Suppressor macrophage treated with lipopolysaccharide for 1 hour (primary cell): ENCODE measurements at places on chromosomes 3 and 15.

DNA sequence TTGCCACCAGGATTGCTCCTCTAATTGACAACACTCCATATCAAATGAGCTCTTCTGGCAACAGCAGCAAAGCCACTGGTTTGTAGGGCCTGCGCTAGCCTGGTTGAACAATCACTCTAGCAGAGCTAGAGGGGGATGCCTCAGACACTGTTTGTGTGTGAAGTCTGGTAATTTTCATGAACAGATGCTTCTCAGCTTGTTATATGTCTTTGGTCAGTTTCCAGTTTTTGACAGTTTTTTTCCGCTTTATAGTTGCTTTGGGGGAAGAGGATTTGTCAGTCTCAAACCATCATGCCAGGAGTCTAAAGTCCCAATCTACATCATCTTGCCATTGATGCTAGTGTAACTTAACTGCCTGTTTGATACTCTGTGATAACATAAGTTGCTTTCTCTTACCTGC, 136.0 kb downstream of the HCN4 start:
- no peak for DNase-seq

DNA sequence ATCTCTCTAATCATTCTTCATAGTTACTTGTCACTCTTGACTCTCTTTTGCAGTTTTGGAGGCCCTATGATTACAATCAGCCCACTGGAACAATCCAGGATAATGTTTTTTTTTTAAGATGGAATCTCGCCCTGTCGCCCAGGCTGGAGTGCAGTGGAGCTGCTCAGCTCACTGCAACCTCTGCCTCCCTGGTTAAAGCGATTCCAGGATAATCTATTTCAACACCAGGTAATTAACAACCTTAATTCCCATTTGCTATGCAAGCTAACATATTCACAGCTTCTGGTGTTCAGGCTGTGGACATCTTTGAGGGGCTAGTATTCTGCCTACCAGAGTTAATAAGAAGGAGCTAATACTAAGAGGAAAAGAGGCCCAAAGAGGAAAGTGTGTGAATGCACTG, 1.1 kb upstream of the BLOC1S6 start:
- peak; percentile 25 for DNase-seq

DNA sequence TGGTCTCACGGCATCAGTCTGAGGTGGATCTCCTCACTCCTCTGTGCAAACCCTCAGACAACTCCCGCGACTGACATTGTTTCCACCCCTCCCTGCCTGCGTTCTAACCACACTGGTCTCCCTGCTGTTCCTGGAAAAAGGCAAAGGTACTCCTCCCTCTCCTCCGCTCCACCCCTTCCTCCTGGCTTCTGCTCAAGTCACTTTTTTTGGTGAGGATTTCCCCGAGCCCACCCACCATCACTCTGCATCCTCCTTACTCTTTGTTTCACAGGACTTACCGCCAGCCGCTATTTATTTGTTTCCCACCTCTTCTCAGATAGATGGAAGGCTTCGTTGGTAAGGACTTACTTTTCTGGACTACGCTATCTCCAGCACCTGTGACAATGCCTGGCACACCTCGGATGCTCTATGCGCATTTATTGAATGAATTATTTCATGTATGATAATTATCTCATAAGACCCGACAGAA, 25.6 kb downstream of the PRR23E start:
- DNase-seq = no peak

- no peak for DNase-seq
Observed at GRCh38 chr3:188185717-188186251, 31.8 kb downstream of the LPP start.

DNA sequence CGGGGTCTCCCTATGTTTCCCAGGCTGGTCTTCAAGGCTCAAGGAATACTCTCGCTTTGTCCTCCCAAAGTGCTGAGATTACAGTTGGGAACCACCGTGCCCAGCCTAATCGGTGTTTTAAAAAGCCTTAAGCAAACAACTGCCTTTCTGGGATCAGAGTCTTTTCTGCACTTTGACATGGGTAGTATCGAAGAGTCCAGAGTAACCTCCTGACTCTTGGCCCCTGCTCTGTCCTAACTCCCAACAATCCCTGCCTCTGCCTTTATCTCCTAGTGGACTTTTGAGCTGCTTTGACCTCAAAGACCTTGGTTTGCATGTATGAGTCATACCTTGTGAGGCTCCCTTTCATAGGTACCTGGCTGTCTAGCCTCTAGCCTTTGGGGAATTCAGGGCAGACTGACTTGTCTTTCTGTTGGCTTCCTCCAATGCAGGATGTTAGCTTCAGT, 21.0 kb upstream of the HACD2 start:
- no peak for DNase-seq
